ENCODE measurements at places on chromosomes 4 and X. TPM values are rescaled to one million over a fixed set of nuclear protein-coding genes. Genes with fewer than 3 reads are reported as not detected.

The OPN1MW gene
- total RNA-seq: not detected

- DNase-seq: no peak
- H3K27me3 ChIP-seq: no peaks in the 10 kb centered on the region
- H3K27ac ChIP-seq: no peak overlapping the region
- no peak overlapping the region for H3K4me3 ChIP-seq
- no peaks in the 10 kb centered on the region for H3K4me1 ChIP-seq
These were observed 40.2 kb downstream of the ADH7 start for GRCh38 chr4:99394896-99395295.

The DCX gene
- 2.1 TPM for total RNA-seq

The LGI2 gene
- total RNA-seq: 8.3 TPM

DNA sequence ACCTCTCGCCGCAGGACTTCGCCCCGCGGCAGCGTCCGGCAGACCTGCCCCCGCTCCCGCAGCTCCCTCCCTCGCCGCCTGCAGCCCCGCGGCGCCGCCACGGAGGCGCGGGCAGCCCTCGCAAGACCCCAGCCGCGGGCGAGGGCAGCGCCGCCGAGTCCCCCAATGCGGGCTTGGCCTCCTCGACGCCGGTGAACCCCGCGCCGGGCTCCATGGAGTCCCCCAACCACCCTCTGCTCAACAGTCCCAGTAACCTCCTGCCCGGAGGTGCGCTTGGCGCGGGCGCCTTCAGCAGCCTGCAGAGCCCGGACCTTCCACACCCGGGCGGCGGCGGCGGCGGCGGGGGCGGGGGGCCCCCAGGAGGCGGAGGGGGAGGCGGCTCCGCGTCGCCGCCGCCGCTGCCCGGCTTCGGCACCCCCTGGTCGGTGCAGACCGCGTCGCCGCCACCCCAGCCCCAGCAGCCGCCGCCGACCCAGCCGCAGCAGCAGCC, 1.2 kb downstream of the CPEB2 start:
- no peaks in the 10 kb centered on the region for H3K36me3 ChIP-seq
- peaks cover 26% of the 10 kb centered on the region for H3K27me3 ChIP-seq
- H3K4me3 ChIP-seq: peak overlapping the region; percentile 52
- DNase-seq: peak; percentile 44
- no peak overlapping the region for H3K27ac ChIP-seq

DNA sequence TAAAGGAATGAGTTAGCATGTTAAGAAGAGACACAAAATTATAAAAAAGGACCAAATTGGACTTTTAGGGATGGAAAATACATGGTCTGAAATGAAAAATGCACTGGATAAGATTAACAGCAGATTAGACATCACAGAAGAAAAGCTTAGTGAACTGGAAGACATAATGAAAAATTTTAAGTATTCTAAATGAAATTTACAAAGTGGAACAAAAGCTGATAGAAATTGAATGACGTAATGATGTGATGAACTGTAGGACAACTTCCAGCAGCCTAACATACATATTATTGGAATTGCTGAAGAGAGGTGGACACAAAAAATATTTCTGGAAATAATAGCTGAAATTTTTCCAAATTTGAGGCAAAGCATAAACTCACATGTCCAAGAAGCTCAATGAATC, 39.6 kb upstream of the GPR173 start:
- H3K27ac ChIP-seq: no peak overlapping the region
- H3K27me3 ChIP-seq: peaks cover 14% of the 10 kb centered on the region
- no peak overlapping the region for H3K4me3 ChIP-seq
- no peaks in the 10 kb centered on the region for H3K36me3 ChIP-seq
- peaks cover 4% of the 10 kb centered on the region for H3K4me1 ChIP-seq

- H3K27ac ChIP-seq: no peak overlapping the region
- H3K36me3 ChIP-seq: 0 out of 2 replicates have a peak, but pooled peaks cover 4% of the 10 kb centered on the region
- no peaks in the 10 kb centered on the region for H3K4me1 ChIP-seq
- H3K27me3 ChIP-seq: no peaks in the 10 kb centered on the region
- H3K4me3 ChIP-seq: no peak overlapping the region
These were observed 51.8 kb downstream of the TASL start for GRCh38 chrX:30525732-30526131.

The ASB11 gene
- total RNA-seq: not detected

The CFAP99 gene
- total RNA-seq: 0.41 TPM

GRCh38 chr4:57137261-57137660, 27.1 kb upstream of the IGFBP7 start:
- peaks cover 12% of the 10 kb centered on the region for H3K27me3 ChIP-seq
- no peak for DNase-seq
- H3K36me3 ChIP-seq: peaks cover 22% of the 10 kb centered on the region
- H3K4me3 ChIP-seq: no peak overlapping the region
- H3K27ac ChIP-seq: no peak overlapping the region

The CT45A2 gene
- not detected for total RNA-seq

DNA sequence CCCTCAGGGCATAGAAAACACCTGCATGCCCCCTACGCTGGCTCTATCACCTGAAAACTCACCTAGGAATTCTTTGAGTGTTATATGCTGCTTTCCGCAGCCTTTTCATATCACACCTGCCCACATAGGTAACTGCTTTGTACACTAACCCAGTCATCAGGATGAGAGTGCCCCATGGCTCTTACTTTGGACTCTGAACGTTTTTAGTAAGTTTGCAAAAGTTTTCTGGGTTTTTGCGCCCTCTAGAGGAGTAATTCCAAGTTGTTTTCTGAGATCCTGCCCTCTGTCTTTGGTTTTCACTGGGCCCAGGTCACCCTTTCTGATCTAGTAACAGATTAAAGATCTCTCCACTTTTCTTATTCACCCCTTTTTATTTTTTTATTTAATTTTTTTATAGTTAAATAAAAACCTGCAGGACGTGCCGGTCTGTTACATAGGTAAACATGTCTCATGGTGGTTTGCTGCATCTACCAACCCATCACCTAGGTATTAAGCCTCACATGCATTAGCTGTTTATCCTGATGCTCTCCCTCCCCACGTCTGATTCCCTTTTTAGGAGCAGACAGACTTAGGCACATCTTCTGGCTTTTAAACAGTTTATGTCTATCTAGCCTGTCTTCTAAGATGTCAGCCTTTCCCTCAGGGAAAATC, 139.2 kb downstream of the NWD2 start:
- no peak for DNase-seq
- H3K36me3 ChIP-seq: no peaks in the 10 kb centered on the region
- H3K4me3 ChIP-seq: no peak overlapping the region
- H3K4me1 ChIP-seq: peaks cover 8% of the 10 kb centered on the region

The ZCCHC12 gene
- 0.94 TPM for total RNA-seq

DNA sequence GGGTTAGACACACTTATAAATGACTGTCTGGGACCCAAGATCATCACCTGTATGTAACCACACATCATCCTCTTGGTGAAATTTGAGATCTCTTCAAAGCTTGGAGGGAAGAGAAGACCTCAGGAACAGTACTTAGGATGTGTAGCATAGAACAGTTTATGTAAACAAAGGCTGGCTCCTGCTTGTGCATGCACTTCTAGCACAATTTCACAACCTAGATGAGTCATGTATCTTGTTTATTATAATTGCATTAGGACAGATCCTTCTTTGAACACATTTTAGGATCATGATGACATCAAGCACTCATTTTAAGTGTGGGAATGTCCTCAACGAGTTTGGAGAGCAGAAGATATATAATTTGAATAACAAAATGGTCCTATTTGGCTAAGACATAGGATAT, 26.3 kb upstream of the ZMAT1 start:
- peaks cover 26% of the 10 kb centered on the region for H3K4me1 ChIP-seq
- H3K27ac ChIP-seq: no peak overlapping the region
- DNase-seq: no peak
- peaks cover 63% of the 10 kb centered on the region for H3K27me3 ChIP-seq
- peaks cover 17% of the 10 kb centered on the region for H3K36me3 ChIP-seq
- H3K4me3 ChIP-seq: no peak overlapping the region

DNA sequence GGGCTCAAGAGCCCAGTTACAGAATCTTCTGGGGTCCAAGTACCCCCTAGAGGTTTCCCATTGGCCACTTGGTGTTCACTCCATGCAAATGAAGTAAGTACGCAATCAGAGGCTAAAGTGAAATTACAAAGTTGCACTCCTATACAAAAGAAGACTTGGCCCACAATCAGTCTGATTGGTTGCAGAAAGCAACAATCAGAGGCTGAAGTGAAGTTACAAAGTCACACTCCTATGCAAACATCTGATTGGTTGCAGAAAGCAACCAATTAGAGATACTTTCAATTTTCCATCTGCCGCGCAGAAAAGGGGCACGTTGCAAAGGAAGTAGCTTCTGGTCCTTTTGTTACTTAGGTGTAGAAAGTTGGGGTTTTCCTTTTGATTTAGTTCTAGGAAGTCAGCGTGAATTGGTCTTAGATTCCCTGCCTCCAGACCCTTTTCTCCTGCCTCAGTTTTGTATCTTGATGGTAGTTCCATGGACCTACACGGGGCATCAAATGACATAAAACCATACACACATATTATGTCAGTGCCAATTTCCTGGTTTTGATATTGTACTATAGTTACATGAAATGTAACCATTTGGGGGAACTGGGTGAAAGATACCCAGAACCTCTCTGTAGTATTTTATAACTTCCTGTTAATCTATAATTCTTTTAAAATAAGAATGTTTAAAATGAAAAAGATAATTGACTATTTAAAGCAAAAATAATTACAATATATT, 12.4 kb upstream of the PIN4 start:
- peaks cover 12% of the 10 kb centered on the region for H3K27me3 ChIP-seq
- H3K27ac ChIP-seq: no peak overlapping the region
- no peak overlapping the region for H3K4me3 ChIP-seq
- no peak for DNase-seq
- no peaks in the 10 kb centered on the region for H3K4me1 ChIP-seq

GRCh38 chr4:74618659-74619058, 173.7 kb downstream of the AREG start:
- no peaks in the 10 kb centered on the region for H3K36me3 ChIP-seq
- no peaks in the 10 kb centered on the region for H3K27me3 ChIP-seq
- H3K4me3 ChIP-seq: no peak overlapping the region
- DNase-seq: no peak
- no peaks in the 10 kb centered on the region for H3K4me1 ChIP-seq

The DIPK2B gene
- total RNA-seq: not detected

DNA sequence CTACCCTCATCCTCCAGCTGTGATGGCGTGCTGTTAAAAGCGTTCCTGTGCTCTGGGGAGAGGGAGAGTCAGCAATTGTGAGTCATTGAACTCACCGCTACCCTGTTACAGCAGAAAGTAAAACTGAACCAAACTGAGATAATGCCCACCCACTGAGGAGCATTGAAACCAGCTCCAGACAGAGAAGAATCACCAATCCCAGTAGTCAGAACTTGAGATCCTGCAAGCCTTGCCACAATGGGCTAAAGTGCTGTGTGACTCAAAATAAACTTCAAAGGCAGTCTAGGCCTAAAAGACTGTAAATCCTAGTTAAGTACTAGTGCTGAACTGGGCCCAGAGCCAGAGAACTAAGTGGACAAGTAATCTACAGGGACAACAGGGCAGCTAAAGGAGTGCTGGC, 1394.2 kb upstream of the DIAPH2 start:
- H3K36me3 ChIP-seq: no peaks in the 10 kb centered on the region
- peaks cover 8% of the 10 kb centered on the region for H3K4me1 ChIP-seq
- DNase-seq: no peak
- no peak overlapping the region for H3K4me3 ChIP-seq
- H3K27me3 ChIP-seq: no peaks in the 10 kb centered on the region

DNA sequence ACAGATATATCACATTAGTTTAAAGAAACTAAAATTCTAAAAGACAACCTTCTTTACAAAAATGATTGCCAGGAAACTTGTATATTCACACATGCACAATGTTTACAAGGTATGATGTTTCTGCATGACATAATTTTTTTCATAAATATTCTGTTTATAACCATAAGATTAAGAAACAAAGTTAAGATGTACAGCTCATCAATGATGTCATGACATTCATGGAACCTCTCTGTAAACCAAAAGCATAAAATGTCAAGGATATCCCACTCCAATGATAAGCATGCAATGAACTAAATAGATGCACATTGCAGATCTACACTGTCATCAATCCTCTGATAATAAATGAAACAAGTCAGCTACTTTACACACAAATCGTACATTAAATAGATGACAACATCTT, 136.0 kb downstream of the MAB21L2 start:
- no peak overlapping the region for H3K27ac ChIP-seq
- no peaks in the 10 kb centered on the region for H3K4me1 ChIP-seq
- no peak for DNase-seq
- no peaks in the 10 kb centered on the region for H3K36me3 ChIP-seq

- H3K27me3 ChIP-seq: no peaks in the 10 kb centered on the region
- no peak for DNase-seq
- H3K36me3 ChIP-seq: peaks cover 10% of the 10 kb centered on the region
- no peak overlapping the region for H3K4me3 ChIP-seq
- no peak overlapping the region for H3K27ac ChIP-seq
These were observed 4.9 kb downstream of the FRAS1 start for GRCh38 chr4:78061939-78062570.

The CWH43 gene
- total RNA-seq: not detected

- no peak overlapping the region for H3K27ac ChIP-seq
- no peaks in the 10 kb centered on the region for H3K27me3 ChIP-seq
- no peak for DNase-seq
- H3K4me3 ChIP-seq: no peak overlapping the region
These were observed 115.3 kb downstream of the PRSS12 start for GRCh38 chr4:118237531-118237930.

The APLN gene
- 2.6 TPM for total RNA-seq

DNA sequence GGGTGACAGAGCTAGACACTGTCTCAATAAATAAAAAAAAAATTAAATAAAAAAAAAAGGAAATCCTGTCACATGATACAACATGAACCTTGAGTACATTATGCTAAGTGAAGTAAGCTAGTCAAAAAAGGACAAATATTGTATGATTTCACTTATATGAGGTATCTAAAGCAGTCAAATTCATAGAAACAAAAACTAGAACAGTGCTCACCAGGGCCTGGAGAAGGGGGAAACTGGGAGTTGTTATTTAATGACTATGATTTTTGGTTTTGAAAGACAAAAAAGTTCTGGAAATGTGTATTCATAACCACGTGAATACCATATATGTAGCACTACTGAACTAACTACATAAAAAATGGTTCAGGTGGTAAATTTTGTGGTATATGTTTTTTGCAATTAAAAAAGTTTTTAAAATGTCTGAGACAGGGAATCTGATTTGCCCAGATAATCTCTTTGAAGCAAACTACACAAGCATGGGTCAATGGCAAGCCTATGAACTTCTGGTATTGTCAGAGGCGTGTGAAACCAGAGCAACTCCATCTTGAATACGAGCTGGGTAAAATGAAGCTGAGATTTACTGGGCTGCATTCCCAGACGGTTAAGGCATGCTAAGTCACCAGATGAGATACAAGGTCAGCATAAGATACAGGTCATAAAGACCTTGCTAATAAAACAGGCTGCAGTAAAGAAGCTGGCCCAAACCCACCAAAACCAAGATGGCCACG, 42.3 kb downstream of the ANAPC10 start:
- H3K4me3 ChIP-seq: no peak overlapping the region
- no peak overlapping the region for H3K27ac ChIP-seq
- DNase-seq: no peak
- no peaks in the 10 kb centered on the region for H3K27me3 ChIP-seq
- peaks cover 4% of the 10 kb centered on the region for H3K36me3 ChIP-seq

DNA sequence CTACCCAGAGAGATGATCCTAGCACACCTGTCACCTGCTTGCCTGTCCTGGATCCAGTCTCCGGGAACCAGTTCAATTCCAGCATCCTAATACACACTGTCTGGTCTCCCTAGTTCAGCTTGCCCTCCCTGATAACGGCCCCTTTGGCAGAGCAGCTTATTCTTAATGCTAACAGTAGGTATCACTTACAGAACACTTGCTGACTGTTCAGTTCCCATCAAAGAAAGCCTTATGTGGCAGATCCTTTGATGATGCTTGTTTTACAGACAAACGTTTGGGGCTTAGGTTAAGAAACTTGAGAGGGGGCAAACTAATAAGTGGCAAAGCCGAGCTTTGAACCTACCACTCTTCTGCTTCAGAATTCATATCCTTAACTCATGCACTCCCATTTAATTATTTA, 890 bp downstream of the RASSF6 start:
- H3K27me3 ChIP-seq: peaks cover 20% of the 10 kb centered on the region
- H3K36me3 ChIP-seq: no peaks in the 10 kb centered on the region
- H3K27ac ChIP-seq: no peak overlapping the region
- H3K4me1 ChIP-seq: peaks cover 20% of the 10 kb centered on the region

The ARHGAP4 gene
- total RNA-seq: 52.1 TPM
